ENCODE measurements at places on chromosomes 13 and 19.

DNA sequence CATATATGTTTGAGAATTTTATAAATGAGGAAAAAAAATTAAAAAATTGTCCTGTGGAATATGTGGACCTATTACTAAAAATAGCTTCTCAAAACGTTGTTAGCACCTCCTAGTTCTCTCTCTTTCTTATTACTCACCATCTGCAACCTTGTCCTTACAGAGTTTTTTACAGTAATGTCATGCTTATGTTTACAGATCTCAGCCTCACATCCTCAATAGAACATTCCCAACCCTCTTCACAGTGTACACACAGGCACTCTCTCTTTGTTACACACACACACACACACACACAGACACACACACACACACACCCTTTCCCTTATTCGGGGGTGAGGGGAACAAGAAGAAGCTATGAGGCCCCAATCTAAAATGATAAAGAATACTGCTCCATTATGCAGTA, 197.7 kb downstream of the SLITRK6 start:
- DNase-seq, result no peak

- DNase-seq, result no peak
Measured at GRCh38 chr19:45253396-45254027, 2.4 kb downstream of the MARK4 start.

- no peak for DNase-seq
Measured at GRCh38 chr19:55590109-55590508, 9.2 kb downstream of the FIZ1 start.

DNA sequence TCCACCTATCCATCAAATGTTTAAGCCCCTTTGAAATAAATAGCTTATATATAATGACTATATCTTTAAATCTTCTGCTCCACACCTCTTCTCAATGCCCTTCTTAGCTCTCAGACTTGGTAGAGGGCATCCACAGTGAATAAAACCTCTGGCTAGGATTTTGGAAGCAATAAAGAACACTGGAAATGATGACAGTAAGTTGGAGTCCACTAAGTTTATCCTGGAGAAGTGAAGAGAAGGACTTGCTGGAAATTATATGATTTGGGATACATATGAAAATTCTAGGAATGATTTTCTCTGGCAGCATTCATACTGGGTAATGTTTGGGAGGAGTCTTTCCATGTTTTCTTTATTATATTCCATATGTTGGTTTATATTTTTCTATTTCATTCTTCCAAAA, 133.5 kb upstream of the KL start:
- DNase-seq, result no peak

- DNase-seq, result no peak
Measured at GRCh38 chr19:38012944-38013343, 105.9 kb downstream of the SIPA1L3 start.

- DNase-seq, result no peak
Measured at GRCh38 chr13:49649244-49649962, 21.1 kb downstream of the ARL11 start.

- DNase-seq, result no peak
Measured at GRCh38 chr19:7211191-7211951, 82.8 kb downstream of the INSR start.

DNA sequence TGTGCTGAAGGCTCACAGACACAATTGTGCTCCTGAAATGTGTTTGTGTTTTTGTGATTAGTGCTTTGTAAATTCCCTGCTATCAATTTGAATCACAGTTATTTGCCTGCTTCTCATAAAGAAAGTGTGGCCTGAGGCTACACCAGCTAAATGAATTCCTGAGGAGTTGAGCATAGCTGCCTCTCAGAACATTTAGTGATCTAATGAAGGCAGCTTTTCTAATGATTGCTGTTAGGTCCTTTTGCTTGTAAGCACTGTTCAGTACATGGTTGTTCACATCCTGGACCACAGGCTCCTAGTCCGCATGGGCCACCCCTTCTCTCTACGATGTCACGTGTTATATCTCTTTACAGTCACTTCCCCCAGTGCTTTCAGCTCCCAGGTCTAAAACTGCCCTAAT, 238.2 kb downstream of the B3GLCT start:
- no peak for DNase-seq

DNA sequence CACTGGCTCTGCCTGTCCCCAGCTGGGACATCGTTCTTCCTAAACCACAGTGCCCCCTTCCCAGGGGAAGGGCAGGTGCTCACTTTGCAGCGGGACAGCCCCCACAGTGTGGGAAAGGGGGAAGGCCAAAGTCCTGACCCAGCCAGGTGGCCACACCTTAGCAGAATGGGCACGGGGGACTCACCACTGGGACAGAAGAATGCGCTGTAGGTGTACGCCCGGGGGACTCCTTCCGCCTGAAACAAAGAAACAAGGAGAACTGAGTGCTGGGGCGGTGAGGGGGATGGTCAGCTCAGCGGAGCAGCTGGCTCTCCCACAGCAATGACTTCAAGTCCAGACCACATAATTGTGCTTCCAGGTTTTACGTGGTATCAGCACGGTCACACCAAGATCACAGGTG, 49.4 kb downstream of the F2RL3 start:
- no peak for DNase-seq

DNA sequence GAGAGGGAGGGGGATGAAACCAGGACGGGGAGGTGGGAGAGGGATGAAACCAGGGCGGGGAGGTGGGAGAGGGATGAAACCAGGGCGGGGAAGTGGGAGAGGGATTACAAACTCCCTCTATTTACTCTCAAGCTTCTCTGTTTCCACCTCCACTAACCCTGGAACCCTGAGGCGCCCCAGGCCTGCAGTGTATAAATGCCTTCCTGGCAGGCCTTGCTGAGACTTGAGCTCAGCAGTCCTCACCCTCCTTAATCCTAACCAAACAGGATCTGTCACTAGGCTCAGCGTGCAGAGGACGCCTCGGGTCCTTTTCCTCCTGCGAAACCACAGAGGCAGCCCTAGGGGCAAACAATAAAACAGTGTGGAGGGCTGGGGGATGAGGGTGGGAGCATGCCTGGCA, 32.1 kb upstream of the OR1M1 start:
- DNase-seq, result no peak

GRCh38 chr19:40585241-40585981, 8.7 kb downstream of the SHKBP1 start:
- DNase-seq, result no peak

DNA sequence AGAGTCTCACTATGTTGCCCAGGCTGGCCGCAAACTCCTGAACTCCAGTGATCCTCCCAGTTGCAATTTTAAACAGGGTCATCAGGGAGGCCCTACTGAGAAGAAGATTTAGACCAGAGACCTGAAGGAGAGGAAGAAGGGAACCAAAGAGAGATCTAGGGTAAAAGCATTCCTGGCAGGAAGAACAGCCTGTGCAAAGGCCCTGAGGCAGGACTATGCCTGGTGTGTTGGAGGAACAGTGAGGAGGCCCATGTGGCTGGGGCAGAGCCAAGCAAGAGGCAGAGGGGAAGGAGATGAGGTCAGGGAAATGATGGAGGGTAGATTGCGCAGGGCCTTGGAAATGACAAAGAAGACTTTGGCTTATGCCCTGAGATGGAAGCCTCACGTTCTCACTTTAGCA, 34.5 kb downstream of the TINCR start:
- no peak for DNase-seq

DNA sequence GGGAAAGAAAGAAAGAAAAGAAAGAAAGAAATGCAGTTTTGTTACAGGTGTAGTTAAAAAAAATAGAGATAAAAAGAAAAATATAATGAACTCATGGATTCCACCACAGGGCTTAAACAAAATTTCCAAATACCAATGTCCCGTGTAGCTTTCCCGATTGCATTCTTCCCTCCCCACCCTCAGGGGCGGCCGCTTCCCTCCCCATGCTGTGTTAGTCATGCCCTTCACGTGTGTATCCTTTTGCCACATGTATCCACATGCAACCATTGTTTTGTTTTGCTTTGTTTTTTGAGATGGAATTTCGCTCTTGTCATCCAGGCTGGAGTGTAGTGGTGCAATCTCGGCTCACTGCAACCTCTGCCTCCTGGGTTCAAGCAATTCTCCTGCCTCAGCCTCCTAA, 3.6 kb upstream of the KMT5C start:
- no peak for DNase-seq

DNA sequence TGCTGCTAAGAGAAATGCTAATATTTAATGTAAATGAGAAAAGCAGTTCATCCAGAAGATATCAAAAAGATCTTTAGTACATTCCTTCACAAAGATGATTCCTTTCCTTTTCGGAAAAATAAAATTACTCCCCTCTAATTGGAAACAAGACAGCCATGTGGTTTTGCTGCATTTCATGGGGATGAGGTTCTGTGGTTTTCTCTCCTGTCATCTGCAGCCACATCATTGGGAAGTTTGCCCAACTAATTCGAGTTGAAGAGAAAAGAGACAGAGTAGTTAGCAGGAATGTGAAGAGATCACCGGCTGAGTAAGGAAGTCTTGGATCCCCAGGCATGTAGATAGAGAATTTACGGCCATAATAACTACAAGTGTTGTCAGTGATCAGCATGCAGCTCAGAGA, 122.1 kb downstream of the CYSLTR2 start:
- DNase-seq, result no peak

GRCh38 chr19:5631567-5632240, 8.8 kb downstream of the SAFB start:
- no peak for DNase-seq

Measured in NCI-H146 (cell line).